ENCODE measurements at places on chromosomes 13 and 19. TPM values are rescaled to one million over a fixed set of nuclear protein-coding genes. Genes with fewer than 3 reads are reported as not detected.

GRCh38 chr13:106296723-106297122, 238.7 kb downstream of the EFNB2 start:
- DNase-seq: no peak

The CIRBP gene
- 993 TPM for polyA plus RNA-seq

GRCh38 chr13:33945477-33945876, 127.5 kb downstream of the RFC3 start:
- DNase-seq: no peak

GRCh38 chr19:54462655-54463530, 685 bp downstream of the LENG9 start:
- peak; percentile 42 for DNase-seq

The FUT2 gene
- 2.4 TPM for polyA plus RNA-seq

- DNase-seq: no peak
Measured at GRCh38 chr13:107842562-107843180, 372.7 kb downstream of the LIG4 start.

Data from renal pelvis (tissue), 12 donors.